ENCODE measurements at places on chromosomes 1 and 21.

- DNase-seq: no peak
These were observed 5.7 kb upstream of the ZDHHC18 start for GRCh38 chr1:26820784-26821269.

DNA sequence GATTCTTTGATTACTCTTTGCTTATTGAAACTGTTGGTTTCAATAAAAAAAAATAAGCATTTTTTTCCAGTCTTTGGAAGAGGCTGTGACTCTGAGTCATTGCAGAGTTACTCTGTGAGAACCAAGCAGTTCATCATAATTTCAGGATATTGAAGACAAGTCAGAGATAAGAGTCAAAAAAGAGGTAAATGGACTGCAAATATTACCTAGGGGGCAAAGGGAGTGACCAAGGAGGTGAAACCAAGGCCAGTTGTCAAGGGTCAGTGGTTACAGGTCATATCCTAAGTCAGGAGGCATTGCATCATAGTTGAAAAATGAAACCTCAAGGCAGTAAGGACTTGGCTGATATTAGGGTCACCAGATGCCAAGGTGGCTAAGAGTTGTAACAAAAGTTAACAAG lies 597.1 kb upstream of the USP24 start:
- DNase-seq: peak; percentile 18

- no peak for DNase-seq
These were observed 217.7 kb upstream of the IRF2BP2 start for GRCh38 chr1:234827656-234828055.

GRCh38 chr1:109112056-109112651 lies 1.8 kb upstream of the ELAPOR1 start:
- DNase-seq: peak; percentile 41
